ENCODE measurements at places on chromosomes 7 and 10.
A peak's percentile ranks its signal among the peaks of the same experiment; 100 is the strongest.

GRCh38 chr10:80500572-80501380, 36.9 kb upstream of the SH2D4B start:
- DNase-seq: no peak

- no peak for DNase-seq
Measured at GRCh38 chr7:79495544-79496272, 42.2 kb upstream of the MAGI2 start.

GRCh38 chr10:13440185-13441061, 88.4 kb downstream of the BEND7 start:
- peak; percentile 32 for DNase-seq

- DNase-seq: no peak
Measured at GRCh38 chr7:155856656-155857055, 44.4 kb upstream of the SHH start.

- no peak for DNase-seq
Measured at GRCh38 chr7:137454767-137455166, 111.2 kb upstream of the PTN start.

GRCh38 chr7:19558527-19558926, 150.3 kb downstream of the POLR1F start:
- DNase-seq: no peak

GRCh38 chr10:72563327-72563932, 62.4 kb downstream of the MICU1 start:
- no peak for DNase-seq

DNA sequence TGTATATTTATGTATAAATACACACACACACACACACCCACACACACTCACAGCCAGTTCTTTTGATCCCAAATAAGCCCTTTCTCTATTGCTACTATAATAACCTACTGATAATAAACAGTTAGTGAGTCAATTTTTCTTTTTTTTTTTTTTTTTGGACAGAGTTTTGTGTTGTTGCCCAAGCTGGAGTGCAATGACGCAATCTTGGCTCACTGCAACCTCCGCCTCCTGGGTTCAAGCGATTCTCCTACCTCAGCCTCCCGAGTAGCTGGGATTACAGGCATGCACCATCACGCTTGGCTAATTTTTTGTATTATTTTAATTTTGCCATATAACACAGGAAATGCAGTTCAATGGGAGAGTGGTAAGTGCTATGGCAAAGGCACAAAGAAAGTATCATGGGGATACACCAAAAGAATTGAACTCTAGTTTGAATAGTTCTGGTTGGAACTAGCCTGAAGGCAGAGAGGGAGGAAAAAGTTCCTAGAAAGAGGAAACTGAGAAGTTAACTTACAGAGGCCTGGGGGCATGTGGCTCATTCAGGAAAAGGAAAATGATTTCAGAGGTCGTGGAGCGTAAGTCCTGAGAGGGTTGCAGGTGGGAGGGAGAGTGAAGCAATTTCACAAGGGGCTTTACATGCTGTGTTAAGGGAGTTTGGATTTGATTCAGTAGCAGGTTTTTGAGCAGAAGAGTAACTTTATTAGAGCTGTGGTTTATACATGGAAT, 44.4 kb upstream of the JCAD start:
- DNase-seq: no peak

- no peak for DNase-seq
Measured at GRCh38 chr7:17140406-17140805, 158.0 kb upstream of the AHR start.

DNA sequence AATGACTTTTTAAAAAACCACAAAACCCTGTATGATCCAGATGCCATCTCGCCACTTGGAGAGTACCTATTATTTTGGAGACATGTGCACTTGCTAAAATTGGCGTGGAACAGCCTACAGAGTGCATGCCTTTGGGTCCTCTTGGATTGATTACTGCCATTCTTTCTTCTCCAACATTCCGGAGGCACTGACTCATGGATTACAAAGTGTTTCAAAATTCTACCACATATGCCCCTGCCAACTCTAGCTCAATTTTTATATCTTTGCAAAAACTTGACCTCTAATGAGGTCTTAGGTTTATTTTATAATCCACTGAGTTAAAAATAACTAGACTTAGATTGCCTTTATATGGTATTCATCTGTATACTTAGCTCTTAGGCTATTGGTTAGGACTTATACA, 55.8 kb upstream of the KIF5B start:
- DNase-seq: no peak

GRCh38 chr7:106820321-106821217, 44.5 kb upstream of the PIK3CG start:
- DNase-seq: no peak

GRCh38 chr7:151393031-151393977, 16.5 kb downstream of the WDR86 start:
- DNase-seq: no peak

DNA sequence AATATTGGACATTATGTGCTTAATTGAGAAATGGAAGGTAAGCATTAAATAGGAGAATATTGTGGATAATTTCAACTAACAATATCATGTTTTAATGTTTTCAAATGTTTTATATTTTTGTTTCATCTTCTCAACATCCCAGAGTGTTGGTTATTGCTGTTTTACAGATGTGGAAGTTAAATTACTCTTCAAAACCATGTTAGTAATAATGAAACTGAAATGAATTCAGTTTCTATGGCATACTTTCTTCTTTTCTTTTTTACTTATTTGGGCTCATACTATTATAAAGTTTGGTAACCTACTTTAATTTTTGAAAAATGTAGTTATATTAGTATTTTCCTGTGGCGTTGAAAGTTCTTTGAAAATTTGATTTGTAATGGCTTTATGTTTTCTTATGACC, 4.2 kb downstream of the GLRX3 start:
- DNase-seq: no peak

DNA sequence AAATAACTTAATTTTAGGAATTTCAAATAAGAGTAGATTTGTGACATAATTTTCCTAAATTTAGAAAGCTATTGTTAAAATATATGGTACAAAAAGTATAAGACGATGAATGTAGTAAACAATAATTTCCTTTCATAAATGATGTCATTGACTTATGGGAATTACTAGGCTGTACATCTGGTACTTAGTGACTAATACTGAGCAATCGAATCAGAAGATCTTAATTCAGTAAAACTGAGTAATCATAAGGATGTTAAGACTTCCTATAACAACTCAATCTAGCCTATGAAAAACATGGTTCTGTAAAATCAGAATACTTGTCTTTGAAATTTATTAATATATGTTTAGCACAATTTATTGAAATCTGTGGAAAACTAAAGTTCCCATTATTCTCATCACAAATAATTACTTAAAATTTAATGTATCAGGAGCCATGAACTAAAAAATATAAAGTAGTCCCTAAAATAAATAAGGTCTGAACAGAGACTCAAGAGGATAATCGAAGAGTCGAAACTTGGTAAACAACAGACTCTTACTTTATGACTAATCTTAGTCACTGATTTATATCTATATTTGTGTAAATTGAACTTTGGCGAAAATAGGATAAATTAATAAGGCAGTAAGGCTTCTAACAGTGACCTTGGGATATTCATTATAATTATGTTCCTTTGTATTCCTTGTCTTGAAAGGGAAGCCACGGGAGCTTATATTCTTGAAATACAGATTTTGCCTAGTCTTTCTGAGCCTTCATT, 142.1 kb downstream of the HGF start:
- no peak for DNase-seq
